ENCODE measurements at places on chromosomes 6 and 20.
A peak's percentile ranks its signal among the peaks of the same experiment; 100 is the strongest.

GRCh38 chr6:127550403-127550802 is 26.6 kb upstream of the C6orf58 start:
- H3K27ac ChIP-seq = no peak overlapping the region
- H3K36me3 ChIP-seq = no peaks in the 10 kb centered on the region
- no peaks in the 10 kb centered on the region for H3K4me1 ChIP-seq
- no peak overlapping the region for H3K4me3 ChIP-seq
- DNase-seq = no peak

DNA sequence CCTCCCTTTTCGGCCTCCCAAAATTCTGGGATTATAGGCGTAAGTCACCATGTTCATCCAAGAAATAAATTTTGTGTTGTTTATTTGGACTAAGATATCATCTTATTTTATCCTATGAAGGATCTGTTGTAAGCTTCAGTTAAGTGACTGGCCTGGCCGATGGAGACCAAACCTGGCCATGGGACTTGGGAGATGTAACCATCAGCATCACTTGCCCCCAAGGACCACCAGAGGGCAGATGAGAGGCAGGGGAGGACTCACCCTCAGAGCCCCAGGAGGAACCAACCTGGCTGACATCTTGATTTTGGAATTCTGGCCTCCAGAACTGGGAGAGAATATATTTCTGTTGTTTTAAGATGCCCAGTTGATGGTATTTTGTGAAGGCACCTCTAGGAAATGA is 266.7 kb downstream of the CDH26 start:
- no peak for DNase-seq
- H3K36me3 ChIP-seq = no peaks in the 10 kb centered on the region
- no peak overlapping the region for H3K4me3 ChIP-seq
- no peaks in the 10 kb centered on the region for H3K4me1 ChIP-seq

GRCh38 chr6:163836876-163837690 is 422.6 kb downstream of the QKI start:
- no peaks in the 10 kb centered on the region for H3K36me3 ChIP-seq
- H3K4me3 ChIP-seq = no peak overlapping the region
- no peaks in the 10 kb centered on the region for H3K4me1 ChIP-seq
- DNase-seq = no peak
- H3K27ac ChIP-seq = no peak overlapping the region

- H3K27ac ChIP-seq = no peak overlapping the region
- no peak for DNase-seq
- no peak overlapping the region for H3K4me3 ChIP-seq
Measured at GRCh38 chr6:122143813-122144601, 255.4 kb upstream of the HSF2 start.

DNA sequence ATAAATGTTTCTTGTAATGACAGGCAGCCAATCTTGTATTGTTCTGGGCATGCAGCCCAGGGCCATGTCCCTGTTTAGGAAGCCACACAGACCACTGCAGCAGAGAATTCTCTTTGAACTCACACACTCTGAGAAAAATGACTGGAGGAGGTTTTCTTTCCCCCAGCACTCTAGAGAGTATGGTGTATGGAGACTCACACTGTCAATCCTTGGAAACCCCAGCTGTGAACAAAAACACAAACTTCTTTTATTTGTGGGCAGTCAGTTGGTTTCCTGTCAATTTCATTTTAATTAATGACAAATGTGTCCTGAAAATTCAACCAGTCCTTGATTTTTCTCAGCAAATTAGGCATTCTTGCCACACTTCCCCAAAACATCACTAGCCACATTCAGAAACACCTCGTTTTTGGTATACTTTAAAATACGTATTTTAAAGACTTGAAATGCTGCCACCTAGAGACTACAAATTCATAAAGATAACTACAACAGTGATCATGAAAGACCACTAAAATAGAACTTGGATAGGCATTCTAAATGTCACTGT is 52.9 kb upstream of the UFL1 start:
- H3K27ac ChIP-seq = no peak overlapping the region
- H3K27me3 ChIP-seq = peaks cover 4% of the 10 kb centered on the region
- no peaks in the 10 kb centered on the region for H3K4me1 ChIP-seq
- H3K36me3 ChIP-seq = no peaks in the 10 kb centered on the region
- H3K4me3 ChIP-seq = no peak overlapping the region
- DNase-seq = no peak

GRCh38 chr20:574297-574942 is 30.8 kb upstream of the CSNK2A1 start:
- H3K27me3 ChIP-seq = no peaks in the 10 kb centered on the region
- no peak overlapping the region for H3K4me3 ChIP-seq
- H3K27ac ChIP-seq = no peak overlapping the region

DNA sequence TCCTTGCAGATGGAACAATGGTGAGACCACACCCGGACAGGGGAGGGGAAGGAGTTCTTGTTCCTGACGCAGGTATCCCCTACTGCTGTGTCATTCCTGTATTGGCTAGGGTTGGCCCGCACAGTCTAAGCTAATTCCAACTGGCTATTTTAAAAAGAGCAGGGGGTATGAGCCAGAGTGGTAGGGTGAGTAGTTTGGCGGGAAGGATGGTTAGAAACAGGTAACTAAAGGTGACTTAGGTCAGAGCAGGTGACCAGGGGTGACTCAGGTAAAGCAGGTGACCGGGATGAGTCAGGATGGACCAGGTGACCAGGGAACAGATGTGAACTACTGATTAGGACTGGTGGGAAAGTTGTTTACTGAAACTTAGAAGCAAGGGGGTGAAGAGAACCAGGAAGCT is 58.0 kb downstream of the ZNF292 start:
- no peak for DNase-seq
- H3K27me3 ChIP-seq = no peaks in the 10 kb centered on the region
- no peak overlapping the region for H3K4me3 ChIP-seq

DNA sequence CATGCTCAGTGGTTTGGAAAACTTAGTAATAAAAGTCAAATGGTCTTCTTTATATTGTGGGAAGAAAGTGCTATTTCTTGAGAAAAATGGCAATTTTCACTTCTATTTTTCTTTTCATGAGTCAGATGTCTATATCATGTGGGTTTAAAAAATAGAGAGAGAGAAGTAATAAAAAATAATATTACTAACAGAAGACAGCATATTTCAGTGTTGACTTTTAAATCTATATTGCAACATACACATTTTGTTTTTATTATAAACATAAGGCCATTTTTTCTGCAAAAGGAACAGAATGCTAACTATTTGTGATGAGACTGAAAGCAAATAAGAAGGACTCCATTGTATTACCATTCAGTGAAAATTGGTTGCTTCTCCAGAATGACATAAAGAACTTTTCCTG is 135.1 kb upstream of the CNR1 start:
- no peaks in the 10 kb centered on the region for H3K4me1 ChIP-seq
- no peaks in the 10 kb centered on the region for H3K27me3 ChIP-seq
- DNase-seq = no peak
- no peaks in the 10 kb centered on the region for H3K36me3 ChIP-seq

DNA sequence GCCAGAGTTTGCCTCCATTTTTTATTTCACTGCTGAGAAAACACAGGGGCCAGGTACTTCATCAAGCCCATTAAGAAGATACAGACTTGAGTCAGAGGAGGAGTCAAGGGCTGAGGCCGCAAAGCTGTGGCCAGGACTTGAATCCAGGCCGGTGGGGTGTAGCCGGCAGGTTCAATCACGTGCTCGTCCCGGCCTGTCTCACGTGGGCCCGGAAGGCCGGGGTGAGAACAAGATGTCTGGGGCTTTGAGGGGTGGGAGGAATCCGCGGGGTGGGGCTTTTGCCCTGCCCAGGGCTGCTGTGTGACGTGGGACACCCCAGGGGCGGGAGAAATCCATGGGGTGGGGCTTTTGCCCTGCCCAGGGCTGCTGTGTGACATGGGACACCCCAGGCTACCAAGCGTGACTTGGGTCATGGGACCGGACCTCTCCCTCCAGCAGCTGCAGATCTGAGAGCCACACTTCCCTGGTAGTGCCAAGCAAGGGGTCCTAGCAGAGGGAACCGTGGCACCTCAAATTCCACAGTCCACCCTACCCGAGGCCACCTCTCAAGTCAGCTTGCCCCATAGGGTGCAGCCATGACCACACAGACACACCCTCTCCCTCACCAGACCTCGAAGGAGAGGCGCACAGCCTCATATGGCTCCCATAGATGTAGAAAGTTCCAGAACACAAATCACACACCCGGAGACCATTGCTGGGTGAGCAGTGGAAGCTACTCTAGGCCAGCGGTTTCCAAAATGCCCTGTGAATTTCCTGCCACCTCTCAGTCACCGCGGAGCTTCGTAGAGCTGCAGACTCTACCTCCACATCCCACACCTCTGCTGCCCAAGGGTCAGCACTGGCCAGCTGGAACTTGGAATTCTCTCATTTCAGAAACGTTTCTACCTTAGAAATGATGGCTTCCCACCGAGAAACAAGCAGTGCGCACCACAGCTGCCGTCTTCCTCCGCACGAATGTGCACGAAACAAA is 156.1 kb downstream of the DLL1 start:
- no peak for DNase-seq
- no peaks in the 10 kb centered on the region for H3K36me3 ChIP-seq
- H3K27ac ChIP-seq = no peak overlapping the region
- H3K4me3 ChIP-seq = no peak overlapping the region

GRCh38 chr20:5080384-5080877 is 39.3 kb downstream of the PCNA start:
- peaks cover 42% of the 10 kb centered on the region for H3K4me1 ChIP-seq
- no peaks in the 10 kb centered on the region for H3K27me3 ChIP-seq
- H3K36me3 ChIP-seq = no peaks in the 10 kb centered on the region
- peak; percentile 77 for DNase-seq
- no peak overlapping the region for H3K4me3 ChIP-seq
- peak overlapping the region; percentile 71 for H3K27ac ChIP-seq
